ENCODE measurements at places on chromosomes 3 and 15.

- DNase-seq, result no peak
These were observed 63.4 kb upstream of the GSK3B start for GRCh38 chr3:120157681-120158080.

- no peak for DNase-seq
These were observed 83.6 kb upstream of the SLCO3A1 start for GRCh38 chr15:91769894-91770293.

- no peak for DNase-seq
These were observed 29.1 kb upstream of the GNB5 start for GRCh38 chr15:52220251-52220650.

- DNase-seq, result peak; percentile 59
These were observed 10.5 kb upstream of the EIF4A2 start for GRCh38 chr3:186772701-186773417.

GRCh38 chr3:53763353-53763752 lies 82.9 kb downstream of the CHDH start:
- DNase-seq, result no peak

DNA sequence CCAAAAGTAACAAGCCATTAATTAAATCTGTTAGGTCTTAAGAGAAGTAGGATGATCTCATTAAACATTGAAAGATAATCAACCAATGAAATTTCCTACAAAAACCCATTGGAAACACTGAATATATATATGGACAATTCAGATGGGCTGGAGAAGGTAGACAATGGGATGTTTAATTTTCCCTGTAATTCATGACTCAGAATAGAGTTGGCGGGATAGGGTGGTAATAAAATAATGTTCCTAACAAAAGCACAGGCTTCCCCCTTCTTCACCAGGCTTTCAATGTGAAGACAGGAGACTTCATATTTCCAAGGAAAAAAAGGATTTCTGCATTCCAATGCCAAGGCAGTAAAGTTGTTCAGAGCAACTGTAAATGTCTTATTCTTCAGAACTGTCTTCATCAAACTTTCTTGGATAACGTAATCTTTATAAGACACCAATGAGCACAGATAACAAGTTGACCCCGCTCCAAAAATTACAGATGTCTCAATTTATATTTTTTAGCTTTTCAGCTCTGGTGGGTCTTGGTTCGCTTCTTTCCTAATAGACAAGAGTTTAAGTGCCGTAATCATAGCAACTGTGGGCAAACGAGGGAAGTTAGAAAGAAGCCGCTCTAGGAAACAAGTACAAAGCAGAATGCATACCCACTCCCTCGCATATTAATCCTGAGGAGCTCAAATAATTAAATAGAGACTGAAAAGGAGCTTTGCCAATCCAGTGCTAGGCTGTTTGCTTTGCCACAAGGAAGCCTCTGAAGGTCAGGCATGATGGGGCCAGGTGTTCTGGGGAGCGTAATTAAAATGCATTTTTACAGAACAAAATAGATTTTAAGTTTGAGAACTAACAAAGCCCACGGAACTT lies 377.0 kb downstream of the FOXP1 start:
- peak; percentile 11 for DNase-seq

Data from NCI-H1092 treated with DMSO at 0.1 percent for 48 hours (cell line).